ENCODE measurements at places on chromosomes 13 and 19. TPM values are rescaled to one million over a fixed set of nuclear protein-coding genes. Genes with fewer than 3 reads are reported as not detected.

DNA sequence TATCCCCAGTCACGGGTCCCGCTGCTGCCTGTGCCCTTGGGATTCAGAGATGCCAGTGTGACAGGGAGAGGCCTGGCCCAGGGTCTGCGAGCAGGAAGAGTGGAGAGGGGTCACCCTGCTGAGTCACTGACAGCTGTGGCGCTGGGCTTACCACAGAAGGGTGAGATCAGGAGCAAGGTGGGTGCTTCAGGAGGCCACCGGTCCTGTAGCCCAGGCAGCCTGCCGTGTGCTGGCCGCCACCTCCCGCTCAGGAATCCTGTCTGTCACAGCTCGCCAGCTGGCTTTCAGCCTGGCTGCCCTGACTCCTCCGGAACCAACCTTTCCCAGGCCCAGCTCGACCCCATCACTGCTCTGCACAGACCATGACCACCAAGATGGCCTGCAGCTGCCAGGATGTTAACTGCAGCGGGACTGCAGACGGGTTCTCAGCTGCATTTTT is 25.3 kb downstream of the NAXD start:
- no peak for DNase-seq

- DNase-seq: no peak
Measured at GRCh38 chr19:55112246-55112776, 5.1 kb downstream of the PPP1R12C start.

The PNMA8A gene
- 0.48 TPM for total RNA-seq

The PRSS57 gene
- total RNA-seq: not detected

GRCh38 chr19:48332351-48332661 is 7.0 kb downstream of the EMP3 start:
- DNase-seq: no peak

DNA sequence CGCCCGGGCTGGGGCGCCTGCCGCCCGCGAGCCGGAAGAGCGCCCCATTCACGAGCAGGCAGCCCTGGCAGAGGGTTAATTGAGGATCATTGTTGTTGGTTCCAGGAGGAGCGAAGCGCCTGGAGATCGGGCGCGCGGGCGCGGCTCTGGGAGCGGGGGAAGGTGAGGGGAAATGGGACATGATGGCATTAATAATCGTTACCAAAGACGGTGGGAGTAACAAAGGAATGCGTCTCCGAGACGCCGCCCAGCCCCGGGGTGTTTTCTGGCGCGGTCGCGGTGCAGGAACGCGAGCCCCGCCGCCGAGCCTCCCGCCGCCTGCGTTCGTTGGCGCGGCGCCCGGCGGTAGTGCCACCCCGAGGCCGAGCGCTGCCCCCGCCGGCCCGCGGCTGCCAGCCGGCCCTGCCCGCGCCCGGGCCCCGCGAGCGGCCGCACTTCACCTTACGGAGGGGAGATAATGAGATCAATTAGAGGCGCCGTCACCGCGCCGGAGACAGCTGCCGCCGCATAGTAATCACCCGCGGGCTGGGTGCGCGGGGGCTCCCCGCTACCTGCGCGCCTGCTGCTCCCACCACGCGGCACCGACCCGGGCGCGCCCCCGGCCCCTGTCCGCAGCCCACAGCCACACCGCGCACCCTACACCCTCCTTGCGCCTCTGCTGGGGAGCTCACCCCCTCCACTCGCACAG is 2.8 kb downstream of the ZNF536 start:
- DNase-seq: no peak

DNA sequence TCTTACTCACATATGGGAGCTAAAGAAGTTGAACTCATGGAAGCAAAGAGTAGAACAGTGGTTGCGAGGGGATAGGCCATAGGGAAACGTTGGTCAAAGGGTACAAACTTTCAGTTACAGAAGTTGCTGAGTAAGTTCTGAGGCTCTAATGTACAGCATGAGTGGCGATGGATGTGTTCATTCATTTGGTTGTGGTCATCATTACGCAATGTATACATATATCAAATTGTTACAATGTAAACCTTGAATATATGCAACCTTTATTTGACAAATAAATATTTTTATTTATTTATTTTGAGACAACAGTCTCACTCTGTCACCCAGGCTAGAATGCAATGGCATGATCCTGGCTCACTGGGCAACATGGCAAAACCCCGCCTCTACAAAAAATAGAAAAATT is 38.7 kb downstream of the ZIC5 start:
- DNase-seq: no peak

The PSG6 gene
- not detected for total RNA-seq

GRCh38 chr13:32426191-32426989 is 1.5 kb downstream of the N4BP2L1 start:
- DNase-seq: peak; percentile 48

The PRR36 gene
- 0.15 TPM for total RNA-seq

The SYCN gene
- 1.6 TPM for total RNA-seq

- no peak for DNase-seq
Measured at GRCh38 chr13:43267916-43268315, 244.5 kb downstream of the DNAJC15 start.

- no peak for DNase-seq
Measured at GRCh38 chr13:50539791-50540530, 303.5 kb downstream of the DLEU7 start.

The LGALS4 gene
- total RNA-seq: 102 TPM

- no peak for DNase-seq
Measured at GRCh38 chr19:6227156-6227935, 52.4 kb downstream of the MLLT1 start.

DNA sequence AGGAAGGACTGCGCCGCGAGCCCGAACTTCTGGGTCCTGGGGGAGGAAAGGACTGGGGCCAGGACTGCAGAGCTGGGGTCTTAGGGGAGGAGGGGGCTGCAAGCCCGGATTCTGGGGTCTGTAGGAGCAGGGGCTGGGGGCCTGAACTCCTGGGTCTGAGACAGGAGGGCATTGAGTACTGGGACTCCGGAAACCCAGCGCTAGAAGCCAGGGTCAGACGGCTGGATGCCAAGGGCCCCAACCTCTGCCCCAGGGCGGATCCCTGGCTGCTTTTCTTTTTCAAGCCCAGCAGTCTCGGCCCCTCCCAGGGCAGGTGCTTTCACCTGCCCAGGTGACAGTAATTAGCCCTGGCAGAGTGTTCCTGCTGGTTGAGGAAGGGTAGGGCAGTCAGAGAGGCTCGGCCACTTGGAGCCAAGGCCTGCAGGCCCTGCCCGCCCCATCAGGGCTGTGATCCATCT is 2.3 kb downstream of the MYH14 start:
- peak; percentile 84 for DNase-seq

DNA sequence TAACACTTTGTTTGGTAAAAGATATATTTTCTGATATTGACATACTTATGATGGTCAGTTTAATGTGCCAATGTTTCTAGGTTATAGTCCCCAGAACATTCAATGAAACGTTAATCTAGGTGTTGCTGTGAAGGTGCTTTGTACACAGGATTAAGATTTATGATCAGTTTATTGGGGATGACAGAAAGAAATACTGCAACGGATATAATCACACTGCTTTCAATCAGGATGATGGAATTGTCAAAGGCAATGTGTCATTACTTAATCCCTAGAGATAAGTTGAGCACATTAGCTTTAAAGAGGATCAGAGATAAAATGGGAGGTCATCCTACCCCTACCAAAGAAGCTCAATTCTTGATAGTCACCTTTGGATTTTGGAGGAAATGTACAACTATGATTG is 12.4 kb upstream of the SIGLEC12 start:
- no peak for DNase-seq

GRCh38 chr19:30066781-30067759 is 125.0 kb downstream of the URI1 start:
- DNase-seq: peak; percentile 34

GRCh38 chr19:10374931-10375330 is 5.4 kb downstream of the TYK2 start:
- DNase-seq: no peak

DNA sequence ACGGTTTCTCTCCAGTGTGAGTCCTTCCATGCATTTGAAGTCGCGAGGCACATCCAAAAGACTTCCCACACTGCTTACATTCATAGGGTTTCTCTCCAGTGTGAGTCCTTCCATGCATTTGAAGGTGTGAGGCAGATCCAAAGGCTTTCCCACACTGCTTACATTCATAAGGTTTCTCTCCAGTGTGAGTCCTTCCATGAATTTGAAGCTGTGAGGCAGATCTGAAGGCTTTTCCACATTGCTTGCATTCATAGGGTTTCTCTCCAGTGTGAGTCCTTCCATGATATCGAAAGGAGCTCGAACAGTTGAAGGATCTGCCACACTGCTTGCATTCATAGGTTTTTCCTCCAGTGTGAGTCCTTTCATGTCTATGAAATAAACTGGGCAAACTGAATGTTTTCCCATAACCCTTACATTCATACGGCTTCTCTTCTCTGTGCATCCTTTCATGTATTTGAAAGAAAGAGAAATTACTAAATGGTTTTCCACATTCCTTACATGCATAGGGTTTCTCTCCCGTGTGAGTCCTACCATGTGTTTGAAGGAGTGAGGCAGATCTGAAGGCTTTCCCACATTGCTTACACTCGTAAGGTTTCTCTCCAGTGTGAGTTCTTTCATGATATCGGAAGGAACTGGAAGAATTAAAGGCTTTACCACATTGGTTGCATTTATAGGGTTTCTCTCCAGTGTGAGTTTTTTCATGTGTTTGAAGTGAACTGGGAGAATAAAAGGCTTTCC is 20.3 kb downstream of the ZNF433 start:
- DNase-seq: no peak

DNA sequence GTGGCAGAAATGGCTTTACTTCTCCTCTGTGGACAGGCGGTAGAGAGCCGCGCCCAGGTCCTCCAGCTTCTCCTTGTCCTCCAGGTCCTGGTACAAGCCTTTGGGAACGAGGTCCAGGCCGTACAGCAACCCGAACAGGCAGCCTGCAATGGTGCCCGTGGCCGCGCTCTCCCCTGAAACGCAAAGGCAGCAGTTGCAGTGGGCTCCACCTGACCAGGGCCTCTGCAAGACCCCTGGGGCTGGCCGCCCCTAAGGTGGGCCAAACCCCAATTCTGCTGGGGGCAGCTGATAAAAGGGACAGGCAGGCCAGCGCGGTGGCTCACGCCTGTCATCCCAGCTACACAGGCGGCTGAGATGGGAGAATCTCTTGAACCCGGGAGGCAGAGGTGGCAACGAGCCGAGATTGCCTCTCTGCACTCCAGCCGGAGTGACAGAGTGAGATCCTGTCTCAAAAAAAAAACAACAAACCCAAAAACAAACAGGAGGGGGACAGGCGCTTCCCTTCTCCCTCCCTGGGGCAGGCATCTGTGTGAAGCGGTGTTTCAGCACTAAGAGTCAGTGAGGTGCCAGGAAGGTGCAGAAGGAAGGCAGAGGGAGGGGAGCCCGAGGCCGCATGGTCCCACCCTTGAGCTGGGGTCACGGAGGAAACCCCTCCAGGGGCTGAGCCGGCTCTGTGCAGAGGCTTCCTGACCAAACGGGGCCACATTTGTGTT is 30.3 kb downstream of the ADPRHL1 start:
- no peak for DNase-seq

DNA sequence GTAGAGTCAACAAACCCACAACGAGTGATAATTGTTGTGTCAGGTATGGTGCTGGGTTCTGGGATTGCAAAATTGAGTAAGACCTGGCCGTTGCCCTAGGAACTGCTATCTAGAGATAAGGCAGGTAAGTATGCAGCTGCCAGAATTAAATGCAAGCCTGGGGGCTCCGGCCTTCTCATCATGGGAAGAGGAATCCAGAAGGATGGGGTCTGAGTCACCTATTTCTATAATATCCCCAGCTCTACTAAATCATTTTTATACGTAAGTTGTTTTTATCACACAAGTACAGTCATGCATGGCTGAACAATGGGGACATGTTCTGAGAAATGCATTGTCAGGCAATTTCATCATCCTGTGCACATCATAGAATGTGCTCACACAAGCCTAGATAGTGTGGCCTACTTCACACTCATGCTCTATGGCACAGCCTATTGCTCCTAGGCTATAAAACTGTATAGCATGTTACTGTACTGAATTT is 203.0 kb downstream of the KLF5 start:
- DNase-seq: no peak

GRCh38 chr13:74129500-74130191 is 4.6 kb downstream of the KLF12 start:
- DNase-seq: peak; percentile 62

DNA sequence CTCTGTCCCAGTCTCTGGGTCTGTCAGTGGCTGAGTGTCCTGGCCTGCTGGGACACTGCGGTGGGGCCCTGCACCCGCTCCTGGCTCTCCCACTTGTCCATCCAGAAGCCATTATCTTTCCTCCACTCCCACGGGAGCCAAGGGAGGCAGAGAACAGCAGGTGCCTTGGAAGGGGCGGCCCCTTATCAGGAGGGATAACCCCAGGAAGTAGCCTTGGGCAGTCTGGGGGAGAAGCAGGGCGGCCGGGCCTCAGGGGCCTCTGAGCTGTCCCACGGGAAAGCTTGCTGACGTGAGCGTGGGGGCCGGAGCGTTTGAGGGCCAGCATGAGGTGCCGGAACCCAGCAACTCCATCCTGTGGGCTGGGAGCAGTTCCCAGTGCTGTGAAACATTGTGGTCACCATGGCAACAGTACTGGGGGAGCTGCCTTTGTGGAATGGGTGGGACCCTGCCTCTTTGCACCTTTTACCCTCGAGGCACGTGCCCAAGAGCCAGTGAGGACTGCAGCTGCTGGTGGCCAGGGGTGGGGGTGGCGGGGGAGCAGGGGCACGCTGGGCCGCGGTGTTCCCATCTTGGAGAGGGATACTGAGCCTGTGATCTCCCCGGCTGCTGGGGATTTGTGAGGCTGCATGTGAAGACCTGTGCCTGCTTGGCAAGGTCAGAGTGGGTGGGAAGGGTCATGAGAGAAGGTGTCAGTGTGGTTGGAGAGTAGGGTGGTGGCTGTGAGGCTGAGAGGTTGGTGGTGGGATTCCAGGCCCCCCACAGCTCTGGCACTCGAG is 20.9 kb downstream of the KLHL26 start:
- DNase-seq: no peak

DNA sequence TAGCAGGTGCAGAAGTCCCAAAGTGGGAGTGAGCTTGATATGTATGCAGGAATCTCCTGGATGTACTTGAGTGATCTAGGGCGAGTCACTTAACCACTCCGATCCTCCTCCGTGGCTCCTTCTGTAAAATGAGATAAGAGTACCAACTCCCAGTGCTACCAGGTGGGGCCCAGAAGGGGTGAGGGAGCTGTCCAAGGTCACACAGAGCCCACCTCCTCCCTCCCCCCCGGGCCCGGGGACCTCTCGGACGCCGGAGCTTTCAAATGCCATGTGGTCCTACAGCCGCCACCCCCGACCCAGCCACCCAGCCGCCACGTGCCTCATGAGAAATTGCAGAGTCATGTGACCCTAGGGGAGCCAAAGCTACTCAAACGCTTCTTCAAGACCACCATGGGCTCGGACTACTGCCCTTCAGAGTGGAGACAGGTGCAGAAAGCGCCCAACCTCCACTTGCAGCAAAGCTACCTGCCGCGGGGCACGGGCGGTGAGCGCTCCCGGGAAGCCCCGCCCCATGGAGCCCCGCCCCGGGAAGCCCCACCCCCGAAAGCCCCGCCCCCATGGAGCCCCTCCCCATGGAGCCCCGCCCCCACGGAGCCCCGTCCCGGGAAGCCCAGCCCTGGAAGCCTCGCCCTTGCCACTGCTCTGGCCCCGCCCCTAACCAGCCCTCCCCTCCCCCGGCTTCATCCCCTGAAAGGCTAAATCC is 10.1 kb upstream of the ZNF358 start:
- no peak for DNase-seq

The HCST gene
- 1.8 TPM for total RNA-seq

The NCAN gene
- 0.20 TPM for total RNA-seq

GRCh38 chr13:112781287-112781686 is 91.4 kb downstream of the ATP11A start:
- peak; percentile 37 for DNase-seq

Data from left lobe of liver (tissue), 2 donors.